Glutamatergic neuron (in vitro differentiated cells): ENCODE measurements at places on chromosomes 1 and 21.
A peak's percentile ranks its signal among the peaks of the same experiment; 100 is the strongest.

DNA sequence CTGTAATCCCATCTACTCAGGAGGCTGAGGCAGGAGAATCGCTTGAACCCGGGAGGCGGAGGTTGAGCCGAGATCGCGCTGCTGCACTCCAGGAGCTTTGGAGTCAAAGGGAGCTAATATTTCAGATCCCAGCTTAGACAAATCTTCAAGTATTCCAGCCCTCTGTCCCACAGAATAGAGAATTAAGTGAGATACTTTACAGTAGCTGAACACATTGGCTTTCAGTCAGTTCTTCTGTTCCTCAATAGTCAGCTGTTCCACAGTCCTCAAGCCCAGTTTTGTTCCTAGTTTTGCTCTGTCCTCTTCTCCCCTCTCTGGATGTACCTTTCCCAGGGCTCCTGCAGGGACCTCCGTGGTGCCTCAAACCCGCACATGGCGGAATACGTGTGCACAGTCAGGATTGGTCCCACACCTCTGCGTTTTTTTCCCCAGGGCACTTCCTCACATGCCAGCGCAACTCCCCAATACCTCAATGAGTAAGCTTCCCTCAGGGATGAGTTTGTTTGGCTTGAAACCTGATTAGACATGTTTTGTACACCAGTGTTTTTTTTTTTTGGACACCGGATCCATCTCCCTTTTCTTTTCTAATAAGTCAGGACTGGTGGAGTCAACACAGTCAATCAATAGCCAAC, 1.2 kb downstream of the MFN2 start:
- no peak for DNase-seq

DNA sequence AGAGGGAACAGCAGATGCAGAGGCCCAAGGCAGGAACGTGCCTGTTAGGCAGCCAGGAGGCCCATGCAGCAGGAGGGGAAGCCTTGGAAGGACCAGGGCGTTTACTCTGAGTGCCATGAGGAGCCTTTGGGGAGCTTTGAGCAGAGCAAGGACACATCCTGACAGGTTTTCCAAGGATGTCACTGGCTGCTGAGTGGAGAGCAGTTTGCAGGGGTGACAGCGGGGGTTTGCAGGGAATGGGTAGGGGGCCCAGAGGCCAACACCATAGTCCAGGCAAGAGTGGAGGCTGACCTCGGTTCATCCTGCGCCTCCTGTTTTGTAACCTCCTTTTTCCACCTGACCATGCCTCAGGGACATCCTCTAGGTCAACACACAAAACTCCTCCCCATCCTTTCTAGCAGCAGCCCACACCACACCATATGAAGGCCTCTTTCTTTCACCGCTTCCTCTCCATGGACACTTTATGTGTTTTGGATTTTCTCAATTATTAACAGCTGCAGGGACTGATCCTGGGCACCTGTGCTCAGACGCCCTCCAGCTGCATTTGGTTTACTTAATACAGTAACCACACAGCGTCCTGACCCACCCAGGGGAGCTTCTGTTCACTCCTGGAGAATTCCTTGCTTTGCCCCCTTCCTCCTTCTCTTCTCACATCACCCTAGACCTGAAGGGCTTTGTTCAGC, 528.5 kb downstream of the MATN1 start:
- DNase-seq, result no peak

DNA sequence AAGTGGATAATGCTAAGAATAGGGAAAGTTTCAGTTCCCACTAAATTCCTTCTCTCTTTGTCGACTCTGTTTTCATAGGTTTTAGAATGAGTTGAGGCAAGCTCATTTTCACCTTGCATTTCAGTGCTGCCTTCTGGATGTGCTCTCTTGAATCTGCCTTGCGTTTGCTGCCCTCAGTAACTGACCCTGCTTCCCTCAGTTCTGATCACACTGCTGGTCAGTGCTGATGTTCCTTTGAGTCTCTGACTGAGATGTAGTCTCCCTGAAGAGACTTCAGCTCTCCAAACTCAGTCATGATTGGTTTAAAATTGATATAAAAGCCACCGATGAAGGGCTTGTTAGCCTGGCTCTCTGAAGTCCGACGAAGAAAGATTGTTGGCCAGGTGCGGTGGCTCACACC, 25.2 kb upstream of the HMGN1 start:
- DNase-seq, result no peak

DNA sequence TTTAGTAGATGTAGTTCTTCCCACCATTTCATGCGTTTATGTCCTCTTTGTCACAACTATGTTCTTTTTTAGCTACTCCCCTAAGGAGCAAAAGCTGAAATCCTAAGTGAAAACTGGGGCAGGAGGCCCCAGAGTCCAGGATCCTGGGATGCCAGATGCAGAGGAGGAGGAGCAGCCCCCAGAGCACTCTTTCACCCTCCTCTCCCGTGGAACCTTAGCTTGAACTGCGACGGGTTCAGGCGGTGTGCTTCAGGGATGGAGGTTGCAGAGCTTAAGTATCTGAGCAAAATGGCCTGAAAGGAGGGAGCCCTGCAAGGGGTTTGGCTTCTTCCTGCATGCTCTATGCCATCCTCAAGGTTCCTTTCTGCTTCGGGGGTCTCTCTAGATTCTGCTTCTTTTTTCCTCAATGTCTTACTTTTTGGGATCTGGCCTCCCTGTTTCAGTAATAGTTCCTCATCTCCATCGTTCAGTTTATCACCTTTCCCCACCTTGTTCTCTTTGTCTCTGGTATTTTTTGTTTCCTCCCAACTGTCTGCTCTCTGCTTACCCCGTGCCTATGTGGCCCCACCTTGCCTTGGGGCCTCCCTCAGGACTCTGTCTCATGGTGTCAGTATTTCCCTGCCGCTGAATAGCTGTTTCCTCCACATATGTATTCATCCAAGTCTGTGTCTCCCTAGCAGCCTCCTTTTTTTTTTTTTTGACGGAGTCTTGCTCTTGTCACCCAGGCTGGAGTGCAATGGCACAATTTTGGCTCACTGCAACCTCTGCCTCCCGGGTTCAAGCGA, 2.7 kb upstream of the NHLH1 start:
- DNase-seq, result peak; percentile 38

GRCh38 chr1:8239039-8239305, 78.9 kb upstream of the SLC45A1 start:
- DNase-seq, result no peak

- DNase-seq, result no peak
These were observed 8.5 kb downstream of the SZT2 start for GRCh38 chr1:43398227-43398626.
